ENCODE measurements at places on chromosomes 16 and 17.
A peak's percentile ranks its signal among the peaks of the same experiment; 100 is the strongest.

GRCh38 chr17:80826955-80827645 lies 164.5 kb upstream of the CHMP6 start:
- no peak overlapping the region for H3K4me3 ChIP-seq
- H3K4me1 ChIP-seq: peaks cover 8% of the 10 kb centered on the region
- H3K27ac ChIP-seq: no peak overlapping the region
- DNase-seq: no peak
- peaks cover 3% of the 10 kb centered on the region for H3K36me3 ChIP-seq

- H3K27me3 ChIP-seq: no peaks in the 10 kb centered on the region
- DNase-seq: no peak
- peaks cover 2% of the 10 kb centered on the region for H3K4me1 ChIP-seq
- H3K36me3 ChIP-seq: no peaks in the 10 kb centered on the region
- H3K27ac ChIP-seq: no peak overlapping the region
These were observed 17.5 kb upstream of the WFIKKN2 start for GRCh38 chr17:50817838-50818237.

GRCh38 chr17:78031435-78031834 lies 72.9 kb downstream of the TNRC6C start:
- no peak overlapping the region for H3K27ac ChIP-seq
- H3K36me3 ChIP-seq: peaks cover 9% of the 10 kb centered on the region
- H3K27me3 ChIP-seq: no peaks in the 10 kb centered on the region
- H3K4me3 ChIP-seq: no peak overlapping the region

DNA sequence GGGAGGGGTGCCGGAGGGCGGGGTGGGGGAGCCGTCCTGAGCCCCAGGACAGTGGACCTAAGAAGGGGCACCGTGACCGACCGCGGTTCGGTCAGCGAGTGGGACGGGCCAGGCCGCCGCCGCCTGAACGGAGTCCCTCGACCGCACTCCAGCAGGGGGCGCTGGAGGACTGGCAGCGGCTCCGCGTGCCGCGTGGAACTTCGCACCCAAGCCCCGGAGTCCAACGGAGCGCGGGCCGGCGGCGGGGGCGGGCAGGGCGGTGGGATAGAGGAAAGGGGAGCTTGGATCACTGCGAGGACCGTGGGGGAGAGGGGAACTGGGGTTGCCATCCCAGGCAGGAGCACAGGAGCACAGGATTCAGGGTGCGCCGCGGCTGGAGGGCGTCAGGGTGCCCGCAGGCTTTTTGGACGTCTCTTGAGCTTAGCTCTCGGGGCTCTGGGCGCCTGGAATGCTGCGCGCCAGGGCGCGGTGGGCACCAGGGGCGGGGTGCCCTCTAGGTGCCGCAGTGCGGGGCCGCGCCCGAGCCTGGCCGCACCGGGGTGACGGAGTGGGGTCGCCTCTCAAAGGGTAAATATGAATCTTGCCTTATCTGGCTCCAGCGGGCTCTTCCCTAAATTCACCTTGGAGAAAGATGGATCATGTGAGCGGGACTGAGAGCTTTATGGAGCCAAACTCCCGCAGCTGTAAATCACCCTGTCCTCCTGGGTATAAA lies 379 bp upstream of the OTOP2 start:
- no peak overlapping the region for H3K27ac ChIP-seq
- no peak overlapping the region for H3K4me3 ChIP-seq
- peaks cover 22% of the 10 kb centered on the region for H3K27me3 ChIP-seq
- H3K36me3 ChIP-seq: no peaks in the 10 kb centered on the region

GRCh38 chr16:87637357-87637756 lies 35.0 kb downstream of the JPH3 start:
- H3K27ac ChIP-seq: no peak overlapping the region
- peaks cover 5% of the 10 kb centered on the region for H3K27me3 ChIP-seq
- no peak overlapping the region for H3K4me3 ChIP-seq
- peaks cover 3% of the 10 kb centered on the region for H3K4me1 ChIP-seq

GRCh38 chr17:78958641-78959127 lies 21.0 kb downstream of the LGALS3BP start:
- H3K27ac ChIP-seq: no peak overlapping the region
- DNase-seq: no peak
- no peaks in the 10 kb centered on the region for H3K27me3 ChIP-seq

DNA sequence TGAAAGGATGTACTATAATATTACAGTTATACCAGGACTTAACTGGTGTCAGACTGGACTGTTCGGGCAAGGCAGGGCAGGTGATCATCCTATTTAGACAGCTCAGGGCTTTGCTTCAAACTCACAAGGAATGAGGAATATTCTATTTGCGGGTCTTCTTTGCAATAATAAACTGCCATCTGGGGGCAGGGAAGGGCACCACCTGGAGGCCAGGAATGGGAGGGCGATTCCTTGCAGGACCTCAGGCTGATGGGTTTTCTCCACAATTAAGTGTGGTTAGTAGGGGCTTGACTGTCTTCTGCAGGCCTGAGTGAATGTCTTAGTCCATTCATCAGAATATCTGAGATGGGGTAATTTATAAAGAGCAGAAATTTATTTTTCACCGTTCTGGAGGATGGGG lies 424.1 kb downstream of the CA10 start:
- no peaks in the 10 kb centered on the region for H3K36me3 ChIP-seq
- DNase-seq: no peak
- no peak overlapping the region for H3K27ac ChIP-seq
- no peaks in the 10 kb centered on the region for H3K27me3 ChIP-seq
- H3K4me1 ChIP-seq: peaks cover 3% of the 10 kb centered on the region
- no peak overlapping the region for H3K4me3 ChIP-seq

DNA sequence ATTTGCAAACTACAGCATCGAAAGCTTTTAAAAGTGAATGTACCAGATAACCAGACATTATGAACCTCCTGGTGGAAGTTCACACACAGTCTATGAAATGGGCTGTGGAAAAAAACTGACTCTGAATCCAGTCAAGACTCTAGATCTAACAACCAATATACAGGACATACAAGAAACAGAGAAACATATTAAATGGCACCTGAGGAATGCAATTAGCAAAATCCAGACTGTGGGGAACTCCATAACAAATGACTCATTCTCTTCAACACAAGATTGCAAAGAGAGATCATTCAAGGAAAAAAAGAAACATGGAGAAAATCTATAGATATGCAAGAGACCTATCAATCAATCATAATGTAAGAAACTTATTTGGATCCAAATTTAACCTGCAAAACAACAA lies 119.0 kb downstream of the MYO1D start:
- H3K27me3 ChIP-seq: no peaks in the 10 kb centered on the region
- no peak overlapping the region for H3K27ac ChIP-seq
- no peaks in the 10 kb centered on the region for H3K4me1 ChIP-seq

GRCh38 chr17:8884336-8884990 lies 17.0 kb upstream of the PIK3R6 start:
- H3K27ac ChIP-seq: no peak overlapping the region
- no peak for DNase-seq
- no peaks in the 10 kb centered on the region for H3K27me3 ChIP-seq
- H3K4me1 ChIP-seq: peaks cover 3% of the 10 kb centered on the region
- peak overlapping the region; percentile 33 for H3K4me3 ChIP-seq

GRCh38 chr17:49162866-49163265 lies 30.3 kb downstream of the B4GALNT2 start:
- no peaks in the 10 kb centered on the region for H3K27me3 ChIP-seq
- H3K36me3 ChIP-seq: no peaks in the 10 kb centered on the region
- H3K4me1 ChIP-seq: no peaks in the 10 kb centered on the region
- DNase-seq: no peak
- no peak overlapping the region for H3K27ac ChIP-seq
- H3K4me3 ChIP-seq: no peak overlapping the region
